SK-N-SH (cell line): ENCODE measurements at places on chromosomes 7 and 10. TPM values are rescaled to one million over a fixed set of nuclear protein-coding genes. Genes with fewer than 3 reads are reported as not detected.

COBL gene
- polyA plus RNA-seq = under 0.01 TPM in 1 of 2 replicates, not detected in the other

CDH23 gene
- 0.03 and 0.18 TPM in 2 replicates for polyA plus RNA-seq

ACSL5 gene
- polyA plus RNA-seq = 0.08 and 0.10 TPM in 2 replicates

CALHM1 gene
- not detected in 2 replicates for polyA plus RNA-seq

ASIC3 gene
- polyA plus RNA-seq = 4.0 and 4.5 TPM in 2 replicates

PIK3CG gene
- polyA plus RNA-seq = not detected in 2 replicates

OR2A1 gene
- polyA plus RNA-seq = not detected in 2 replicates

NHLRC2 gene
- 2.8 and 3.4 TPM in 2 replicates for polyA plus RNA-seq

GDI2 gene
- polyA plus RNA-seq = 94.3 and 99.1 TPM in 2 replicates

KCP gene
- not detected in 2 replicates for polyA plus RNA-seq

DEPP1 gene
- polyA plus RNA-seq = 5.3 and 6.1 TPM in 2 replicates

PPP1R3A gene
- polyA plus RNA-seq = not detected in 2 replicates

VOPP1 gene
- 69.5 and 79.3 TPM in 2 replicates for polyA plus RNA-seq

GPR37 gene
- 0.03 TPM in 1 of 2 replicates, not detected in the other for polyA plus RNA-seq

CD36 gene
- polyA plus RNA-seq = 0.10 and 0.16 TPM in 2 replicates

TSPAN13 gene
- 0.26 and 0.42 TPM in 2 replicates for polyA plus RNA-seq

CPEB3 gene
- 0.36 TPM in 2 replicates for polyA plus RNA-seq

APBB1IP gene
- 0.02 TPM in 1 of 2 replicates, not detected in the other for polyA plus RNA-seq

ADARB2 gene
- 0.06 TPM in 1 of 2 replicates, not detected in the other for polyA plus RNA-seq

NEUROD6 gene
- polyA plus RNA-seq = not detected in 2 replicates

GPR15LG gene
- not detected in 2 replicates for polyA plus RNA-seq

CNPY1 gene
- not detected in 2 replicates for polyA plus RNA-seq

WNT8B gene
- polyA plus RNA-seq = 0.18 and 0.28 TPM in 2 replicates

KLLN gene
- 0.83 and 1.2 TPM in 2 replicates for polyA plus RNA-seq

SERPINE1 gene
- 4,174 and 5,753 TPM in 2 replicates for polyA plus RNA-seq

TMEM140 gene
- polyA plus RNA-seq = 0.10 and 0.12 TPM in 2 replicates

FAM25C gene
- polyA plus RNA-seq = not detected in 2 replicates

COX15 gene
- polyA plus RNA-seq = 20.4 and 26.3 TPM in 2 replicates

CALCR gene
- polyA plus RNA-seq = 0.06 and 0.12 TPM in 2 replicates

CFTR gene
- polyA plus RNA-seq = not detected in 2 replicates

AKAP9 gene
- 13.1 and 16.7 TPM in 2 replicates for polyA plus RNA-seq

AZGP1 gene
- 0.15 TPM in 1 of 2 replicates, not detected in the other for polyA plus RNA-seq

ZP3 gene
- 4.5 and 5.4 TPM in 2 replicates for polyA plus RNA-seq

FGFBP3 gene
- 0.81 and 1.3 TPM in 2 replicates for polyA plus RNA-seq
